ENCODE measurements at places on chromosomes 13 and 19. TPM values are rescaled to one million over a fixed set of nuclear protein-coding genes. Genes with fewer than 3 reads are reported as not detected.

Gene ERICH4
- not detected for total RNA-seq

Gene FOXA3
- total RNA-seq = not detected

Gene SIGLEC10
- not detected for total RNA-seq

Gene CYP4F2
- not detected for total RNA-seq

Gene VSTM2B
- not detected for total RNA-seq

Gene PABPC3
- total RNA-seq = 0.11 TPM

Gene SLC46A3
- 2.6 TPM for total RNA-seq

Gene ZNF555
- total RNA-seq = 4.7 TPM

Gene MISP
- total RNA-seq = 0.04 TPM

Gene MISP3
- 0.14 TPM for total RNA-seq

Gene ELSPBP1
- total RNA-seq = not detected

Gene TDRD12
- total RNA-seq = 0.40 TPM

Gene KLF12
- total RNA-seq = 8.2 TPM

Gene PGLYRP1
- total RNA-seq = not detected

Gene SLITRK6
- not detected for total RNA-seq

Gene CEACAM8
- not detected for total RNA-seq

Gene KLF1
- not detected for total RNA-seq

Gene CNN1
- 0.35 TPM for total RNA-seq

Gene ANKLE1
- total RNA-seq = 3.0 TPM

Gene GATAD2A
- total RNA-seq = 67.4 TPM

Gene SLC10A2
- total RNA-seq = not detected

Gene FAM83E
- 0.73 TPM for total RNA-seq

Gene SWSAP1
- total RNA-seq = 0.78 TPM

Gene HOOK2
- total RNA-seq = 11.4 TPM

Gene GZMM
- total RNA-seq = not detected

Gene C5AR2
- total RNA-seq = 0.07 TPM

Gene HRC
- total RNA-seq = not detected

Gene PODNL1
- total RNA-seq = 0.13 TPM

Gene RXFP2
- total RNA-seq = not detected

Gene ZNF793
- 0.13 TPM for total RNA-seq

Gene DACH1
- 0.74 TPM for total RNA-seq

Gene FUT3
- total RNA-seq = not detected

Gene BST2
- 210 TPM for total RNA-seq

Gene ADGRE2
- not detected for total RNA-seq

Gene GNG8
- not detected for total RNA-seq

Gene ADAT3
- 2.4 TPM for total RNA-seq

Gene CIRBP
- total RNA-seq = 99.5 TPM

Gene RUBCNL
- not detected for total RNA-seq

Gene PCSK4
- 0.59 TPM for total RNA-seq

Gene FGF14
- total RNA-seq = not detected

Gene VSTM1
- not detected for total RNA-seq

Gene TNFSF11
- total RNA-seq = not detected

Gene MBD3L2
- total RNA-seq = not detected

Gene NKG7
- total RNA-seq = not detected

Gene ZNF787
- total RNA-seq = 36.5 TPM

Gene EDDM13
- total RNA-seq = 0.46 TPM

Gene CLDN10
- 0.28 TPM for total RNA-seq

Gene VAV1
- not detected for total RNA-seq

Gene PEX11G
- total RNA-seq = 0.46 TPM

Gene ERICH6B
- not detected for total RNA-seq

Gene AP2A1
- total RNA-seq = 65.6 TPM

Gene LACC1
- total RNA-seq = 9.3 TPM

Gene ZNF579
- total RNA-seq = 4.1 TPM

Gene PNMA8B
- 0.11 TPM for total RNA-seq
